ENCODE measurements at places on chromosomes 16 and 17.

DNA sequence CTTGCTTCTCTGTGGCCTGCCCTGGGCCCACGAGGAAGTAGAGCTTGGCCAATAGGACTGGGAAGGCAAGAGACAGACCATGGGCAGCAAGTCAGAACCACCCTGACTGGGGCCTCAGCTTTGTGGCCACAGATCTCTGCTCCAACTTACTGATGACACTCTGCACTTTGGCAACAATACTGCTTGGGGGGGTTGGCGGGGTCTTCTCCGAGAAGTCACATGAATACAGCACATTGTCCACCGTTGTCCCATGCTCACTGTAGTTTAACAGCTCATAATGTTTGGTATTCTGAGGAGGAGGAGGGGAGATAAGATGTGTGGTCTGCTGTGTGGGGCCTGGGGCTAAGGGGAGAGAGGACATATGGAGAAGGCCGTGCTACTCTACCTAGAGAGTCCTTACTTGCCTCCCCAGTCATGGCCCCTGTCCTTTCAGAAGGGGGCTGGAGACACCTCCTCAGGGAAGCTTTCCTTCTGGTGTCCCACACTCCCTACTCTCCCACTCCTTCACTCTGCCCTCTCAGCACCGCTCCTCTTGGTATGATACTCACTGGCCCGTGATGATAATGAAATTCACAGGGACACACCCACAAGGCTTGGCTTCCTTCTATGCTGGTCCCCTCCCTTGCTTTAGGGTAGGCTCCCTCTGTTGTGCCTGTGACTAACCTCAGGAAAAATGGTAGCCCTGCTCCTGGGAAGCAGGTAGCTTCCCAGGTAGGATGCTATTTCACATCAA is 4.0 kb upstream of the DHRS13 start:
- no peak for DNase-seq

DNA sequence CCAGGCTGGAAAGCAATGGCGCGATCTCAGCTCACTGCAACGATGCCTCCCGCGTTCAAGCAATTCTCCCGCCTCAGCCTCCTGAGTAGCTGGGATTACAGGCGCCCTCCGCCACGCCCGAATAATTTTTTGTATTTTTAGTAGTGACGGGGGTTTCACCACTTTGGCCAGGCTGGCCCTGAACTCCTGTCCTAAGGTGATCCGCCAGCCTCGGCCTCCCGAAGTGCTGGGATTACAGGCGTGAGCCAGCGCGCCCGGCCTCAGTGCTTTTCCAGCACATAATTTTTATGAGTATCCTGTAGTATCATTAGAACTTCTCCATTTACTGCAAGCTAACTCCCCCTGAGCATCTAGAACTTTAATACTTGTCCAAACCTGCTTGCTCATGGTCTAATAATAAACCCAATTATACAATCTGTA is 1.8 kb downstream of the UBE2G1 start:
- no peak for DNase-seq

DNA sequence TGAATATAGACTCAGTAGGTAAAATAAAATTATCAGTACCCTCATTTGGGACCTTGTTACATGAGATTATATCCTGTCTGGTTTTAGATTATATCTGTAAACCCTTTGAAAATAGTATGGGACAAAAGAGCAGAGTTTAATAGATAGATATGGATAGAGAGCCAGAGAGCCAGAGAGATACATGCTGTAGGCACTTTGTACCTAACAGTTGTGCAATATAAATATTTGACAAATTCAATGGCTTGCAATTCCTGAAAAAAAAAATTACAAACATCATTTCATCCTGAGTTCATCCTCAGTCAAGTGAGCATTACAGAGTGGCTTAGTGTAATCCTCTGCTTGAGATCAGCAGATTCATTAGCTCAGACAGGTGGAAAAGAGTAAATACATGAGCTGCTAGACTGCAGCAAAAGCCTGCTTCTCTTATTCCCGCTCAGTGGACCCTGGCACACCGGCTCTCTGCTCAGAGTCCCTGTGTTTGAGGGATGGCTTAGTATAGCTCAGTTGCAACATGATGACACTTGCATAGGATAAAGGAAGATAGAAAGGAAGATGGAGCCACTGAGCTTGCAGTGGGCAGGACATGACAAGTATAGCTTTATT is 931.6 kb upstream of the GOT2 start:
- no peak for DNase-seq

- no peak for DNase-seq
These were observed 59.0 kb downstream of the ACSM2A start for GRCh38 chr16:20510323-20510722.

- no peak for DNase-seq
These were observed 7.3 kb upstream of the KDM8 start for GRCh38 chr16:27195941-27196595.

Data from NCI-H69 (cell line).